ENCODE measurements at places on chromosomes 7 and 10.

DNA sequence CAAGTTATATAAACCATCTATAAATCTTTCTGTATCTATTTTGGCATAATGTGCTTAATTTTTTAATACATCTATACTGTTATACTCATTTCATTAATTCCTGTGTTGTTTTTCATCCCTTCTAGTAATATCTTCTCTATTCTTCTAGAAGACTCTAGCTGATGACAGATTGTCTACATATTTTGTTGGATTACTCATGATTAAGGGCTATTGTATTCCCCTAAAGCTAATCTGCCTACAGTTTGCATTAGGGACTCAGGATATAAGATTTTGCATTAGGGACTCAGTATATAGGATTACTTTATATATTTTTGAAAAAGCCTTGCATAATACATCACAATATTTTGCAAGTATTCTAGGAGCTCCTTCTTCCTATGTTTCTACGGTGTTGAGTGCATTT lies 8.3 kb upstream of the SEMA3A start:
- H3K27me3 ChIP-seq, result no peaks in the 10 kb centered on the region
- no peaks in the 10 kb centered on the region for H3K36me3 ChIP-seq
- no peak overlapping the region for H3K27ac ChIP-seq
- H3K4me3 ChIP-seq, result no peak overlapping the region

DNA sequence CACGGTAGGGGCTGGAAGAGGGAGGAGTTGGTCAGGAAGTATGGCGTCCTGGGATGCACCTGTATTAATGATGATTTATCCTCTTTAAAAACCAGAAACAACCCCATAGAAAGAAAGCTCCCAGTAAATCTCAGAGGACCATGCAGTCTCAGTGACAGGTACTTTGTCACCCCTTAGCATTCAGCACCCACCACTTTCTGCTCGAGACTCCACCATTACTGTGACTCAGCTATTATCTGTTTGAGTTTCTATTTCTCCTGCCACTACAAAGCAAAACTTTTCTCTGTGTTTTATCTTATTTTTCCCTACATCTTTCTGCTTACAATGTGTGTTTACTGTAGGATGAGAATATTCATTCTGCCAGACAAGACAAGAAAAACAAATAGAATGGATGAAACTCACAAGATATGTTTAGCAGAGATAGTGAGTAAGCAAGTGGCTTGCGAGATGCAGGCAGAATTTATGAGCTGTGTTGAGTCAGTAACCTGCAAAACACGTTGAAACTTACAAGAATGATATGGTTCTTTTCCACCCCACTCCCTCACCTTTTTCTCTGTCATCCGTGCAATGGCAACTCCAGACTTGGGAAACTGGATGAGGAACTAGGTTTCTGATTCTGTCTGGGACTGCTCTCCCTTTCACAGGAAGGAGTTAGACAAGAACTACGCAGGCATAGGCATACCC lies 127.1 kb downstream of the AOAH start:
- no peaks in the 10 kb centered on the region for H3K36me3 ChIP-seq
- no peak overlapping the region for H3K27ac ChIP-seq
- no peak for DNase-seq
- no peaks in the 10 kb centered on the region for H3K27me3 ChIP-seq
- no peaks in the 10 kb centered on the region for H3K4me1 ChIP-seq

GRCh38 chr10:112724404-112724991 lies 225.5 kb upstream of the TCF7L2 start:
- H3K27me3 ChIP-seq, result no peaks in the 10 kb centered on the region
- no peak overlapping the region for H3K27ac ChIP-seq
- peaks cover 4% of the 10 kb centered on the region for H3K4me1 ChIP-seq
- H3K4me3 ChIP-seq, result no peak overlapping the region
- H3K36me3 ChIP-seq, result no peaks in the 10 kb centered on the region

GRCh38 chr10:77618117-77618516 lies 19.5 kb downstream of the KCNMA1 start:
- no peak overlapping the region for H3K4me3 ChIP-seq
- H3K4me1 ChIP-seq, result no peaks in the 10 kb centered on the region
- DNase-seq, result no peak
- H3K27me3 ChIP-seq, result peaks cover 16% of the 10 kb centered on the region
- H3K27ac ChIP-seq, result no peak overlapping the region

DNA sequence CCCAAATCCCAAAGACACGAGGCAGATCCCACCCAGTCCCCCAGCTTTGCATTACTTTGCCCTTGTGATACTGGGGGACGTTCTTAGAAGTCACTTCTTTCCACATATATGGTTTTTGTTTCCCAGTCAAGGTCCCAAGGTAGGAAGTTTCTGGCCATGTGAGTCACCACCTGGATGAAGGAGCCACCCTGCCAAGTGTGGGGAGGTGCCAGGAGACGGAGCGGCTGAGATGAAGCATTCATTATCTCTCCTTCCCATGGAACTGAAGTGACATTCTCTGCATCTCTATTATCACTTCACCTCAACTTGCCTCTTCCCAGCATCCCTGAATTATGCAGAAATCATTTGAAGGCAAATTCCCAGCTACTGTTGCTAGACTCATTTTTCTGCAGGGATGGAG lies 136.2 kb upstream of the INSYN2A start:
- H3K36me3 ChIP-seq, result no peaks in the 10 kb centered on the region
- no peak for DNase-seq
- no peak overlapping the region for H3K4me3 ChIP-seq
- no peaks in the 10 kb centered on the region for H3K27me3 ChIP-seq

DNA sequence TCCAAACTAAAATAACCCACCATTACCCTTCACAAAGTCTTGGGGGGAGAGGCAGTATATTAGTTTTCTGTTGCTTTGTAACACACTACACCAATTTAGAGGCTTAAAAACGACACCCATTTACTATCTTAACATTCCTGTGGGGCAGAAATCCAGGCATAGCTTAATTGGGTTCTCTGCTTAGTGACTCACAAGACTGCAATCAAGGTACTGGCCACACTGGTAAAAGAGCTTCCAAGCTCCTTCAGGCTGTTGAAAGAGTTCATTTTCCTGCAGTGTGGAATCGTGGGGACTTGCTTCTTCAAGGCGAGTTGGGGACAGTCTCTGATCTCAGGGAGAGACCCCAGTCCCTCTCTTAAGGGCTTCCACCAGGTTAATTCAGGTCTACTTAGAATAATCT lies 139.1 kb downstream of the XPNPEP1 start:
- DNase-seq, result peak; percentile 11
- H3K36me3 ChIP-seq, result no peaks in the 10 kb centered on the region
- H3K27me3 ChIP-seq, result no peaks in the 10 kb centered on the region
- no peak overlapping the region for H3K4me3 ChIP-seq
- no peaks in the 10 kb centered on the region for H3K4me1 ChIP-seq

DNA sequence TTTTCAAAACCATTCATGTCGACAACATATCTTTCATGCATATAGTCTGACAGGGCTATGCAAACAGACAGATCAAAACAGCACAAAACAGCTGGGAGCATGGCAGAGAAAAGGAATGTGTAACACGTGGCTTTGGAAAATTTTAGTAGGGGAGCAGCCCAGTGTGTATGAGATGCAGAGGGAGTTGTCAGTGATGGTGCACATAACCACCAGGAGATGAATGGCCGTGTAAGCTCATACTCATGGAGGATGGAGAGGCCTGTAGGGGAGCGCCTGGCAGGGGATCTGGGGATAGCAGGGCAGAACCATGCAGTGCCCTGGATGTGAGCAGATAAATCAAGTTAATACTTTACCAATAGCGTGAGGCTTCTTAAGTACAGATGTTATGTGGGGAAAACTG lies 45.7 kb downstream of the RHOBTB1 start:
- H3K4me1 ChIP-seq, result peaks cover 9% of the 10 kb centered on the region
- no peaks in the 10 kb centered on the region for H3K27me3 ChIP-seq
- no peak overlapping the region for H3K27ac ChIP-seq
- H3K36me3 ChIP-seq, result no peaks in the 10 kb centered on the region
- no peak overlapping the region for H3K4me3 ChIP-seq

DNA sequence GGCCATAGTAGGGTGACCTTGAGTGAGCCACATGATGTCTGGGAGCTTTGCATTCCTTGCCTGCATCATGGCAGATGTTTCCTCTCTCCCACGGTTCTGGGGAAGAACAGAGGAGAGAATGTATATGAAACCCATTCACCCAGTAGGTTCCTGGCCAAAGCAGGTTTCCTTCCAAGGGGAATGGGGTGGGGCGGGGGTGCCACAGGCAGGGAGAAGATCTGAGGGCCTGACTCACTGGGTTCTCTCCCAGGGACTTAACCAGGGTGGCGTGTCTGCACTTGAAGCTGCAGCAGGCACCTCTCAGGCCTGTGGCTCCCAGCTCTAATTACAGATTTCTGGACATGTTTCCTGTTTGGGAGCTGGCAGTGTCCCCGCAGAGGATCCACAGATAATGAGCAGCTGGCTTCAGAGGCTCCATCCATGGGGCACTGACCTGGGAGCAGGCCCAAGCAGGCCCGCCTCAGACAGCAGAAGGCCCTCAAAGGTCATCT lies 50.2 kb upstream of the ZMIZ1 start:
- no peaks in the 10 kb centered on the region for H3K36me3 ChIP-seq
- no peaks in the 10 kb centered on the region for H3K4me1 ChIP-seq
- no peaks in the 10 kb centered on the region for H3K27me3 ChIP-seq
- no peak overlapping the region for H3K27ac ChIP-seq

DNA sequence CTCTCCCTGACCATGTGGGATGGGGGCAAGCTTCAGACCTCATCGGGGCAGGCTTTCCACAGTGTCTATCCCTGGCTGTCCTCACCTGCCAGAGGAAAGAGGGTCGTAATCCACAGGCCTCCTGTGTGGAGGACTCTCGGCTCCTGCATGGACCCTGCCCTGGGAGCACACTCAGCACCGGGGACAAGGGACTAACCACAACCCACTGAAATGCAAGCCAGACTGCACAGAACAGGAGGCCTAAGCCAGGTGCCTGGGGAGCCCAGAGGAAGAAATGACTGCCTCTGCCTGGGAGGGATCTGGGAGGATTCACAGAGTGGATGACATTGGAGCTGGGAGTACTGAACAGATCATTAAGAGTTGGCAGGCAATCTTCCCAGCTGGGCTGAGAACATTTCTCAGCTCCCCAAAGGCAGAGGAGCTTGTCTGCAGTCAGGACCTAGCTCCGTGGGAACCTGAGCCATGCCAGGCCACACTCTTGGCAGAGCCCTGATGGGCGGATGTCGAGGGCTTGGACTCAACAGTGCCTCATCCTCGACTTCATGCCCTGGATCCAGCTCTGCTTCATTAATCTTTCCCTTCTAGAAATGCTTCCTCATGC lies 213.4 kb downstream of the USP6NL start:
- no peaks in the 10 kb centered on the region for H3K27me3 ChIP-seq
- H3K4me3 ChIP-seq, result no peak overlapping the region
- DNase-seq, result no peak
- H3K27ac ChIP-seq, result no peak overlapping the region
- H3K4me1 ChIP-seq, result no peaks in the 10 kb centered on the region

GRCh38 chr10:126583552-126584200 lies 86.8 kb downstream of the C10orf90 start:
- H3K4me3 ChIP-seq, result no peak overlapping the region
- no peaks in the 10 kb centered on the region for H3K36me3 ChIP-seq
- H3K4me1 ChIP-seq, result no peaks in the 10 kb centered on the region
- no peak for DNase-seq
- H3K27ac ChIP-seq, result no peak overlapping the region
- H3K27me3 ChIP-seq, result peaks cover 10% of the 10 kb centered on the region

- H3K36me3 ChIP-seq, result no peaks in the 10 kb centered on the region
- no peak overlapping the region for H3K4me3 ChIP-seq
- H3K27ac ChIP-seq, result no peak overlapping the region
- H3K4me1 ChIP-seq, result no peaks in the 10 kb centered on the region
- no peak for DNase-seq
These were observed 11.9 kb downstream of the CPXM2 start for GRCh38 chr10:123879606-123880257.

DNA sequence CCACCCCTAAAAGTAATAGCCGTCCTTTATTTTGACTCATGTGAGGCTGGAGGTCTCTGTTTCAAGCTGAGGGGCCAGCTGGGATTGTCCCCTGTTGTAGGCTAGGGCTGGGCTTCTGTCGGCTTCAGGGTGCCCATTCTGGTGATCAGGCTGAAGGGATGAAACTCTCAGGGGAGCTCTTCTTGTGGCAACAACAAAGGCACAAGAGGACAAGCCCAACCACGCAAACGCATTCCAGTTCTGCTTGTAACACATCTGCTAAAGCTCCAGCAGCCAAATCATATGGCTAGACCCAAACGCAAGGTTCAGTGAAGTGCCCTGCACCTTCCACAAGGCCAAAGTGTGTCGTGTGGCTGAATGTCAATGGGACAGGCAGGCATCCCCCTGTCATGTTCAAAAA lies 405.7 kb downstream of the INHBA start:
- H3K27ac ChIP-seq, result no peak overlapping the region
- no peaks in the 10 kb centered on the region for H3K27me3 ChIP-seq
- H3K4me1 ChIP-seq, result no peaks in the 10 kb centered on the region
- no peaks in the 10 kb centered on the region for H3K36me3 ChIP-seq
- DNase-seq, result peak; percentile 4

- peaks cover 7% of the 10 kb centered on the region for H3K27me3 ChIP-seq
- no peaks in the 10 kb centered on the region for H3K4me1 ChIP-seq
- H3K4me3 ChIP-seq, result no peak overlapping the region
- no peaks in the 10 kb centered on the region for H3K36me3 ChIP-seq
- no peak for DNase-seq
These were observed 57.6 kb upstream of the CACUL1 start for GRCh38 chr10:118812393-118812740.

DNA sequence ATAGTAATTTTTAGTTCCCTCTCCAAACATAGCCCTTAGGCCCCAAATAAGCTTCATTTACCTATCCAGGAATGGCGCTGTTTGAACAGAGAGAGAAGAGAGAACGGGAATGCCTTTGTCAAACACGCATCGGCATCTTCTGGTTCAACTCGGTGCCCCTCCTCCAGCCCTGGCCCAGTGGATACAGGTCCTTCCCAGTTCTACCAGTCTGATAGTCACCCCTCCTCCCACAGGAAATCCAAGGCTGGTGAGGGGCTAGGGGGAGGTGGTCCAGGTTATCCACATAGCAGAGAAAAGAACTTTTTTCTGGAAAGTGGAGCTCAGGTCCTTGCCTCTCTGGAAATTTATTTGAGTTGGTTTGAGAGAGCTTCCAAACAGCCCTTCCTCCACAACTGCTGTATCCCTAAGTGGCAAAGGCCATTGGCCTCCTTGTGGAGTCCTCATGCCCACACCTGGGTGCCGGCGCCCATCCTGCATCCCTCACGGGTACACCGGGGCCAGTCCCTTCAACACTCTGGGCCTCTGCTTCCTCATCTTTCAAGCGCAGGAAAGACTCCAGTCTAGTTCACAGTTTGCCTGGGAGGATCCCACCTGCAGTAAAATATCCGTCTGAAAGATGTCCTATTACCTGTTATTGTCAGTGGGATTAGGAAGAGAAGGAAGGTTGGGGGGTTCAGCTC lies 287.4 kb downstream of the CELF2 start:
- H3K4me3 ChIP-seq, result no peak overlapping the region
- H3K27me3 ChIP-seq, result peaks cover 5% of the 10 kb centered on the region
- H3K36me3 ChIP-seq, result no peaks in the 10 kb centered on the region
- H3K27ac ChIP-seq, result no peak overlapping the region
- no peaks in the 10 kb centered on the region for H3K4me1 ChIP-seq

Measured in A673 (cell line).